Activated CD4-positive, alpha-beta T cell treated with anti-CD3 and anti-CD28 coated beads, Interleukin-2, amount 10 ng/mL, durations not matched to agents 24 days and 14 days (primary cell): ENCODE measurements at places on chromosomes 12 and 14.

DNA sequence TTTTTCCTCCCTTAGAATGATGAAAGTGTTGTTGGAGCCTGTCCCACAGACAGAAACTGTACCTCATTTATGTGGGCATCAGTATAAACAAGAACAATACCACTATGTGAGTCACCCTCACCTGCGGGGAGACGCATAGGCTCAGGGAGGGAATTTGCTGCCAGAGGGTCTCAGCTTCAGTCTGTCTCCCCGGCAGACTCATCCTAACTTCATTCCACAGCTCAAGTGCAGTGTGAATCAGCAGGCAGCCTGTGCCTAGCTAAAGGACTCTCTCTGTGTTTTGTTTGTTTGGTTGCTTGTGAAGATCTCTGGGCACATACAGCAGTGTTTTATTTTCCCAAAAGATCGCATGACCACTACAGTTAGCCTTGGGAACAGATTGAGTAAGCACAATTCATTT is 98.9 kb downstream of the PRKCH start:
- peak overlapping the region; percentile 20 for H3K4me3 ChIP-seq
- H3K27me3 ChIP-seq: no peaks in the 10 kb centered on the region
- peaks cover 73% of the 10 kb centered on the region for H3K4me1 ChIP-seq
- H3K36me3 ChIP-seq: peaks cover 38% of the 10 kb centered on the region
- DNase-seq: no peak
- H3K27ac ChIP-seq: peak overlapping the region; percentile 76

DNA sequence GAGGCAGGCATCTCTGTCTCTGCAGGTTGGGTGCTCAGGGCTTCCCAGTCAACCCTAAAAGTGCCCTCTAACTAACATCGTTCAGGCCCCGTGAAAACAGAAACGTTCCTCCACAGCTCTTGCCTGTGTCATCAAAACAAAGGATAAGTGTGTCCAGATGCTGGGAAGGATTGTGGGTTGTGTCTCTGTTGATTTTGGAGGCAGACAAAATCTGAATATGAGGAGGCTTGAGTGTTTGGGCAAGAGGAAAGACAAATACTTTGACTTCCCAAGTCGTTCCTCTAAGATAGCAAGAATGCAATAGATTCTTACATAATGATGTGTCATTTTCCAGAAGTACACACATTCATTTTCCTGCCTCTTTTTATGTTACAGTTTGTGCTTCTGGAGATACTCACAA is 52.9 kb downstream of the SERPINA3 start:
- H3K27ac ChIP-seq: no peak overlapping the region
- H3K4me1 ChIP-seq: no peaks in the 10 kb centered on the region
- no peak overlapping the region for H3K4me3 ChIP-seq
- H3K36me3 ChIP-seq: no peaks in the 10 kb centered on the region

GRCh38 chr12:26118308-26118707 is 6.5 kb downstream of the BHLHE41 start:
- no peak overlapping the region for H3K4me3 ChIP-seq
- H3K36me3 ChIP-seq: no peaks in the 10 kb centered on the region
- peaks cover 22% of the 10 kb centered on the region for H3K4me1 ChIP-seq
- no peak for DNase-seq

- H3K36me3 ChIP-seq: peaks cover 59% of the 10 kb centered on the region
- no peaks in the 10 kb centered on the region for H3K27me3 ChIP-seq
- peak overlapping the region; percentile 96 for H3K27ac ChIP-seq
- peaks cover 48% of the 10 kb centered on the region for H3K4me1 ChIP-seq
Measured at GRCh38 chr14:24196071-24197055, 1.1 kb upstream of the TM9SF1 start.

GRCh38 chr12:12537421-12537820 is 25.2 kb downstream of the DUSP16 start:
- H3K36me3 ChIP-seq: peaks cover 22% of the 10 kb centered on the region
- H3K27me3 ChIP-seq: no peaks in the 10 kb centered on the region
- H3K4me3 ChIP-seq: no peak overlapping the region
- H3K4me1 ChIP-seq: peaks cover 32% of the 10 kb centered on the region

- no peak overlapping the region for H3K27ac ChIP-seq
- peak overlapping the region; percentile 98 for H3K4me3 ChIP-seq
- no peak for DNase-seq
- H3K27me3 ChIP-seq: no peaks in the 10 kb centered on the region
Measured at GRCh38 chr12:74541074-74541473, 3.4 kb downstream of the ATXN7L3B start.

- no peak overlapping the region for H3K27ac ChIP-seq
- peaks cover 2% of the 10 kb centered on the region for H3K36me3 ChIP-seq
- DNase-seq: no peak
- H3K4me3 ChIP-seq: no peak overlapping the region
- H3K4me1 ChIP-seq: peaks cover 4% of the 10 kb centered on the region
Measured at GRCh38 chr14:68608574-68608962, 184.3 kb downstream of the ZFP36L1 start.

GRCh38 chr14:38526826-38527501 is 271.1 kb upstream of the CLEC14A start:
- no peaks in the 10 kb centered on the region for H3K4me1 ChIP-seq
- H3K27me3 ChIP-seq: no peaks in the 10 kb centered on the region
- no peak for DNase-seq
- H3K27ac ChIP-seq: no peak overlapping the region
- no peak overlapping the region for H3K4me3 ChIP-seq

DNA sequence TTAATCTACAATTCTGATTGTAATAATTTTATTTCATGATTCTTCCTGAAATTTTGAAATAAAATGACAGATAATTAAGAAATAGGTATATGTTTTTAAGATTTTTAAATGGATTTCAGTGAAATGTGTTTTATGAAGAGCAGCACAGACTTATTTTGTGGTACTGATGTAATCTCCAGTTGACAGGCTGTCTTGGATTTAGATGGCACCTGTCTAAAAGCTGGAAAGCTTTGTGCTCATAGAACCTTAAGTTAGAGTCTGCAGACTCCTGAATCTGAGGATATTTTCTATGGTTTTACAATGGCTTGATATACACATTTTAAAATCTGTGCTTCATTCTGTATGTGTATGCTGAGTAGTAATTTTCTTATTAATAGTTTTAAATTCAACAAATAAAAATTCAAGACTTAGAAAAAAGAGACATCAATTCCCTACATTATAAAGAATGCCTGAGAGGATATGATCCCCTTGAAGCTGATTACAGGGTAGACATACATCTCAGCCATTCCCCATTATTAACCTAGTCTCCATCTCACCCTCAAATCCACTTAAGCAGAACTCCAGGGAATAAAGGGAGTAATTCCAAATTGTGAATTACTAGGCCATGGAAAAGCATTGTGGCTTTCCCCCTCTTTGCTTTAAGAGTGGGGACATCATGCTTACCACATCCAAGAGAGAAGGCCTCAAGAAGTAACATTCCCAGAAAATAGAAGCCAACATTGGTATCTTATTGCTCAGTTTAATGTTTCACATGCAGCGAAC is 33.7 kb upstream of the ACSS3 start:
- H3K27me3 ChIP-seq: no peaks in the 10 kb centered on the region
- H3K4me1 ChIP-seq: no peaks in the 10 kb centered on the region
- no peak for DNase-seq

- peaks cover 23% of the 10 kb centered on the region for H3K4me1 ChIP-seq
- no peak for DNase-seq
- peak overlapping the region; percentile 17 for H3K4me3 ChIP-seq
- H3K27me3 ChIP-seq: peaks cover 15% of the 10 kb centered on the region
- H3K36me3 ChIP-seq: peaks cover 15% of the 10 kb centered on the region
- H3K27ac ChIP-seq: no peak overlapping the region
Measured at GRCh38 chr12:117192057-117192456, 1.8 kb upstream of the FBXO21 start.

GRCh38 chr12:103929784-103930033 is 501 bp upstream of the HSP90B1 start:
- peaks cover 63% of the 10 kb centered on the region for H3K4me1 ChIP-seq
- peak overlapping the region; percentile 99 for H3K27ac ChIP-seq
- H3K4me3 ChIP-seq: peak overlapping the region; percentile 90
